ENCODE measurements at places on chromosomes 3 and 15.

DNA sequence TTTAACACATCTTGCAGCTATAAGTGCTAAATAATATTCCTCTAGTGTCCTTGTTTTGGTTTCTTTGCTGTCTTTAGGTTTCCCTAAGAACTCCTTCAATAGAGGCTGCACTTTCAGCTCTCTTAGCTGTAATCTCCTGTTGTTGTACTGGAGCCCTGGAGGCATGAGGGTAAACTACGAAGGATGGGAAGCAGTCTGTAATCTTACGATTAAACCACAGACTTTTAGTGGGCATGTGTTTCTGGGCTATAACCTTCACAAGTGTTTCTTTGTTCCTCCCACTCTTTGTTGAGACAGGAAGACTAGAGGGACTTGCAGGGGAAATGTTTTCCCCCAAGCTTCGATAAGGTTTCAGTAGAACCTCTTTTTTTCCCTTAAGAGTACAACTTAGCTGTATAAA, 1058.1 kb downstream of the NSUN3 start:
- no peak for DNase-seq

DNA sequence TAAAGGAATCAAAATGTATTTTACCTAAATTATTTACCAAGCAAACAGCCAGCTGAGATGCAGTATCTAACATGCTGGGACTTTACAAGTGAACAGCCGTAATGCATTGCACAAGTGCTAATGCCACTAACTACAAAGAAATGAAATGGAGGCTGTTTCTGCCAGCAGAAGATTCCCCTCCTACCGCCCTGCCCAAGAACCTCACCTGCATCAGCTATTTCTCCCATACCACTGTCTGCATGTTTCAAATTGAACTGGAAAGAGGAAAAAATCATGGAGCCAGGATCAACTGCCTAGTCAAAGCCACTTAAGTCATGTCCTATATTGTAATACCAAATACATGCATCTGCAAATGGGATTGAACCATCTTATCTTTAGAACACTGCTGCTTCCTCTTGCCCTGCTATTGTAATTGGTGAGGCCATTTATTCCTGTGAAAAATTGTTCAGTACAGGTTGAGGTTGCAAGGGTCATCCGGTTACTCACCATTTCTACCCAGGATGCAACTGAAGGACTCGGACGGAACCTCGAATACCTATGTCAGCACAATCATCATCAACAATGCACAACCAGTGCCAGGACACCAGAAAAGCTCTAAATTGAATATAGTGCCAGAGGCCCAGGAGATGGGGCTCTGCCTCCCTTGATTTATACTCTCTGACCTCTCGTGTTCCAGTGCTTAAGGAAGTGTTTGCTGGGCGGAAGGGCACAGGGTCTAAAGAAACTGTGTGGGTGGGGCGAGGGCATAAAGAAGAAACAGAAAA, 27.5 kb downstream of the ANXA2 start:
- DNase-seq: no peak

DNA sequence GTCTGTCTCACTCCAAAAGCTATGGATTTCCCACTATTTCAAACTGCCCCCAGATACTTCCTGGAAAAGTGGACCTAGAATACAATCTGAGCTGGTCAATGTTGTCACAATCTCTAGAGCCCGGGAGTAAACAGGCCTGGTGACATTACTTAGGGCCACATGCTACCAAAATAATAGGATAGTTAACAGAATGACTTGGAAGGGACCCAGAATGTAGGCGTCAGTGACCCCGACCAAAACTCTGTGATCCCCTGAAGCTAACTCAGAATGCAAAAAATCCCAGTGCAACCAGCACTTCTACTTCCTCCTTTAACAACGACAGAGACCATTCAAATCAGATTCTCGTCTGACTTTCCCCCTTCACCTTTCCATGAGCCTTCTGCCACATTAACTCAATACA, 51.5 kb upstream of the CDV3 start:
- DNase-seq: no peak

DNA sequence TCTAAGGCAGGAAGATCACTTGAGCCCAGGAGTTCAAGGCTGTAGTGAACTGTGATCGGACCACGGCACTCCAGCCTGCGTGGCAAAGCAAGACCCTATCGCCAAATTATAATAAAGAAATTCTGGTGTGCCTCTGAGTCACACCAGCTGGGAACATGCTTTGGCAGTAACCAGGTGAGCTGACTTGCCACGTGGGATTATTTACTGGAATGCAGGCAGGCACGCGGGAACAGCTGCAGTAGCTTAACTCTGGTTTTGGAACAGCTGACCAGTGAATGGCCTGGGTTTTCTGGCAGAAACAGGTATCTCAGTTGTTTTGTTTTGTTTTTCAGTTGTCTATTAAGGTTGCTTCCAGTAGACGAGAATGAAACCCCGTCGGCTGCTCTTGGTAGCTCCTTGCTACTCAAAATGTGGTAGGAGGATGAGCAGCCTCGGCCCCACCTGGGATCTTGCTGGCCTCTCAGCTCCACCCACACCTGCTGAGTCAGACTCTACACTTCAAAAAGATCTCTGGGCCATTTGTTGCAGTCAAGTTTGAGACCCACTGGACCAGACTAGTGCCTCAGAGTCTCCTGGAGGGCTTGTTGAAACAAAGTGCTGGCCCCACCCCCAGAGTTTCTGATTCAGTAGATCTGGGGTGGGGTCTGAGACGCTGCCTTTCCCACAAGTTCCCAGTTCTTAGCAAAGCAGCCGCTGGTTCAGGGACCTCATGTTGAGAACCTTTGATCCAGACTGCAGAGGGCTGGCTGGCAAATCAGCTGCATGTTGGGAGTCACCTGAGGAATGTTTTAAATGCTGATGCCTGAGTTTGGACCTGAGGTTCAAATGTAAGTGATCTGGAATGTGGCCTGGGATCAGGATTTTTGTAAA, 26.6 kb downstream of the IDH2 start:
- no peak for DNase-seq

DNA sequence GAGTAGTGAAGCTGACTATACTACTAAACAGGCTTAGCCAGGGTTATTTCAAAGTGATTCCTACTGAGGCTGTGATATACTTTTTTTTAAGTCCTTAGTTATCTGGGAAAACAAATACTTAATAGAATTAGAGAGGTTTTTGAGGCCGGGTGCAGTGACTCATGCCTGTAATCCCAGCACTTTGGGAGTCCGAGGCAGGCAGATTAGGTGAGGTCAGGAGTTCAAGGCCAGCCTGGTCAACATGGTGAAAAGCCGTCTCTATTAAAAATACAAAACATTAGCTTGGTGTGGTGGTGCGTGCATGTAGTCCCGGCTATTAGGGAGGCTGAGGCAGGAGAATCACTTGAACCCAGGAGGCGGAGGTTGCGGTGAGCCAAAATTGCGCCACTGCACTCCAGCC, 34.2 kb downstream of the PRTG start:
- DNase-seq: no peak

DNA sequence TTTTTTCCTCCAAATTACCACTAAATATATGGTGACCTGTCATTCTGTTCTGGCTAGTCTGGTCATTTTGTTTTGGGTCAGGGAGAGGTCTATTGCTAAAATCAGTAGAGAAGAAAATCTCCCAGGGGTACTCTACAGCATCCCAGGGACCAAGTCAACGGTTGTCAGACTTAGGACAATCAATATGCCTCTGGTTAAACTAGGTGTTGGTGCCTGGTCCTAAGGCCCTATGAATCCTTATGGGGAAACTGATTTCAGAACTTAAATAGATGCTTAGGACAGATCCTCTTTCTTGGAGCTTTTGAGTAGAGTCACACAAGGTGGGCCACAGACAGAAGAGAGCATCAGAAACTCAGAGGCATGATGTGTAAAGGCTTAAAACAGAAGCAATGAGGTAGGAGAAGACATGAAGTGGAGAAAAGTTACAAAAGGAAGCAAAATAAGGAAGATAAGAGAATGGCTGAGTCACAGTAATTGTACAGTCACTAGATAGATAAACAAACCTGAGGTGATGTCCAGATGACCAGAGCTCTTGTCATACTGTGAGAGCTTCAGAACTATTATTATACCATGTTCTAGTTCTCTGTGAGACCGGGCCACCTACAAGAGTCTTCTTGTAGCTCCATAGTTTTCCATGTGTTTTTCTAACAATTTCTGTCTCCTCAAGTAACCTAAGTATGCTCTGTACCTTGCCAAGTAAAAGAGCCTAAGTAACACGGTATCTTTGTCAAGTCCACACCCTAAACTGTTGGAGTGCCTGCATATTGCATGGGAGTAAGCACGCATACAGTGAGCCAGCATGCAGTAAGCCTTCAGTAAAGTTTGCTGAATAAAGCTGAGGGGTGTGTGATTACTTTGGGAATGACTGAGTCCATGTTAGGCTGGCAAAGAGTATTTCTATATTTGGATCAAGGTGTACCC, 44.6 kb upstream of the LEKR1 start:
- no peak for DNase-seq

DNA sequence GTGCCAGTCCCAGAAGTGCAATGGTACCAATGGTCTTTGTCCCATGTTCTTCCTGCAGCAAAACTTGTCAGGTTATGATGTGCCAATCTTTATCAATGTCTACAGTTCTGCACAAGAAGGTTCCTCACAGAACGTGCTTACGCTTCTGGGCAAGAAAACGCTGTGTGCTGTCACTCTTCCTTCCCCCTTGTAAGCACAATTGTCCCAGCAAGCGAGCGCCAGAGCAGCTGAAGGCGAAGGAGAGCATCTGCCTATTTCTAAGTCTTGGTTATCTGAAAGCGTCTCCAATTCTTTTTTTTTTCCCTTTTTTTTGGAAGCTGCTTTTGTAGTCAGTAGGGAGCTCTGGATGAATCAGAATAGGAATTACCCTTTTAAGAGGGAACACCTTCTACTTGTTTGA, 514.4 kb downstream of the FGF12 start:
- DNase-seq: no peak

- no peak for DNase-seq
Observed at GRCh38 chr3:17805461-17805940, 63.1 kb upstream of the TBC1D5 start.

GRCh38 chr15:71565631-71566160, 244.7 kb upstream of the NR2E3 start:
- DNase-seq: no peak

GRCh38 chr3:119597548-119598288, at the start of gene PLA1A:
TSS of gene PLA1A (plus strand) at chr3:119597885. CDS start at chr3:119597914, 29 bp downstream.
- no peak for DNase-seq

GRCh38 chr3:150349314-150350097, 58.6 kb upstream of the TSC22D2 start:
- DNase-seq: peak; percentile 28

GRCh38 chr3:100042166-100042981, 71.9 kb downstream of the FILIP1L start:
- DNase-seq: no peak

DNA sequence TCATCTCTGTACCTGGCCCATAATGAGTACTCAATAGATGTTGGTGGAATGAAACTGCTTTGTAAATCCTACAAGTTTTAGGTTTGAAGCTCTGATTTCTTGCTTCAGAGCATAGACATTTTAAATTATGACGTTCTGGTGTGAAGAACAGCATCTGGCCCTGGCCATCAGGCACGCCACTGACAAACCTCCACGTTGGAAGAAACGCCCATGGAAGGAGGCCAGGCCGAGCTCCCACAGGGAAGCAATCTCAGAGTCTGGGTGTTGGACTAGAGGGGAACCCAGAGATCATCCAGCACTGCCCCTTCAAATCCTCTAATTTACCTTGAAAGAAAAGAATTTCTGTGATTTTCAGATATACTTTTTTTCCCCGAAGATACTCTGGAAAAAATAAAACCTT, 328.1 kb upstream of the RGMA start:
- DNase-seq: no peak

DNA sequence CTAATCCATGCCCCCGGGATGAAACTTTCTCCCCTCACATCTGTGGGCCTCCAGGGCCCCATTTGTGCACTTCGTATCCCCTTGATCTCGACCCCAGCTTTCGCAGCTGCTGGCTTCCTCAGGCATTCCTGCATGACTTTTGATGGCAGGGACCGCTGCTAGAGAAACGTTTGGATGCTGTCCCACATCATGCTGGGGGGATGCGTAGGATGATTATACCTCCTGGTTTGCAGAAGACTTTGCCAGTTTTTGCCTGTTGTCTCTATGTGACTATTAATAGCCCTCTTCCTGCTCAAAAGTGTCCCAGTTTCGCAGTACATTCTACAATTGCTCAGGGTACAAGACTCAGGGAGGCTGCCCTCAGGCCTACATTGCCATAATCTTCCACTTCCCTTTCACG, 10.4 kb upstream of the KCNAB1 start:
- no peak for DNase-seq

GRCh38 chr3:188792793-188793192, 379.0 kb upstream of the TPRG1 start:
- DNase-seq: no peak

DNA sequence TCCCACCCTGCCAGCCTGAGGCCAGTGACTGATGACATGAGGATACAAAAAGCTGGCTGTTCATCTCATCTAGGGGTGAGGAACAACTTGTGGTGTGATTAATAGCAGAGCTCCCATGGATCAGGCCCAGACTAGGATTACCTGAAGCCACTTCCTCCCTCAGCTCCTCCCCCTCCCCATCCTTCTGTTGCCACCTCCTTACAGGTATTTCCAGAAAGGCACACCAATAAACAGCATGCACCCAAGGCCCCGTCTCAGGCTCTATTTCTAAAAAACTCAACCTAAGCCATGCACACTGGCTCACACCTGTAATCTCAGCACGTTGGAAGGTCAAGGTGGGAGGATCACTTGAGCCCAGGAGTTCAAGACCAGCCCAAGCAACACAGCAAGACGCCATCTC, 54.1 kb downstream of the SRGAP3 start:
- no peak for DNase-seq

- no peak for DNase-seq
Observed at GRCh38 chr15:60859996-60860494, 369.1 kb downstream of the RORA start.

GRCh38 chr15:99508311-99508645, 57.5 kb upstream of the MEF2A start:
- DNase-seq: no peak

- DNase-seq: no peak
Observed at GRCh38 chr3:19030522-19030839, 117.8 kb upstream of the KCNH8 start.

DNA sequence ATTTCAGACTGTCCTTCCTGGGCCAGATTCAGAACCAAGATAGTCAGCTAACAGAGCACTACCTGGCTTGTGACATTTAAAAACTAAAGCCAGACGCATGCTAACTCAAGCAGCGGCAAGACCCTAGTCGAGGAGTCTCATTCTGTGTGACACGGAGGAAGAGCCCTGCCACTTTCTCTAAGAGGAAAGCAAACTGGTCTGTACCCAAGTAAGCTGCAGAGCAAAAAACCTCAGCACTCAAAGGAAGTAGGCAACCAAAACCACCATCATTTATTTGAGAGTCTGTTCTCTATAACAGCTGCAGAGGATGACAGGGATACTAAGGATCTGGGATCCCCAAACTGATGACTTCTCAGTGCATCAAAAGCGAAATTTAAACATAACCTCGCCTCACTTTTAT, 152.1 kb downstream of the OSBPL10 start:
- DNase-seq: no peak

GRCh38 chr3:73419942-73420341, 204.8 kb downstream of the PDZRN3 start:
- DNase-seq: no peak
